Right cardiac atrium (tissue), 5 donors: ENCODE measurements at places on chromosomes 7 and 10. TPM values are rescaled to one million over a fixed set of nuclear protein-coding genes. Genes with fewer than 3 reads are reported as not detected.

The ATOH7 gene
- total RNA-seq: not detected

The ZMIZ1 gene
- 83.1 TPM for total RNA-seq

The LAMB4 gene
- not detected for total RNA-seq

The FEZF1 gene
- total RNA-seq: not detected

The CYP3A7 gene
- total RNA-seq: not detected

The PIK3AP1 gene
- total RNA-seq: 10.5 TPM

The STEAP1 gene
- total RNA-seq: 2.2 TPM

The TUBAL3 gene
- total RNA-seq: 0.66 TPM

The SLC13A1 gene
- not detected for total RNA-seq

The ELMO1 gene
- total RNA-seq: 17.9 TPM

The FUOM gene
- total RNA-seq: 20.2 TPM

The CRHR2 gene
- total RNA-seq: not detected

The ADAM22 gene
- 5.6 TPM for total RNA-seq

The EZH2 gene
- 1.2 TPM for total RNA-seq

The PTPN20 gene
- 23.6 TPM for total RNA-seq

The ARMC3 gene
- not detected for total RNA-seq

The GIMAP6 gene
- 29.1 TPM for total RNA-seq

The EVX1 gene
- total RNA-seq: not detected

The PDLIM1 gene
- total RNA-seq: 166 TPM

The AP5Z1 gene
- 10.5 TPM for total RNA-seq

The CPVL gene
- 14.4 TPM for total RNA-seq

The GOLGA7B gene
- total RNA-seq: 4.1 TPM

The LIPN gene
- not detected for total RNA-seq

DNA sequence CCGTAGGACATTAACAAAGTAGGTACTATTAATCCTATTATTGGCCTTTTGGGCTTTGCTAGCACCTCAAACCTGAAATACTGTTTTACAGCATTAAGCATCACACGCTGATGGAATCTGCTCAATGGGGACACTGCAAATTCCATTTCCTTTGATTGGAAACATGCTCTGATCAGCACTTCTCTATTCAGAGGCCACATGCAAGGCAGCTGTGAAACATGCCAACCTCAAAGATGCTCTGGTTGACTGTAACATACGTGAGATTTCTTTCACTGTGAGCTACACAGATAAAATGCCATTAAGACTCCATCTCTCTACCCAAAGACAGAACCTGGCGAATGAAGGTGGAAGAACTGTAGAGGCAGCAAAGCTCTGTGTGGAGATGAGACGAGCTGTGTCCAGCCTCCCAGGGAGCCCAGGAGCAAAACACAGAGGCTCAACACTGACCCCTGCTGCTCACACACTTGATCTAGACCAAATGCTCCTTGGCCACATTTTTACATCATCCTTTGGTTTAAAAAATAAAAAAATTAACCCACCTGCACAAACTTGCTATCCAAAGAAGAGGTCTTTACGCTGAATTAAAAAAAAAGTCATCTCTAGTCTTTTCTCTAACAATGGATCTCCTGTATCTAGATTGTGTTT is 8.0 kb downstream of the RSU1 start:
- DNase-seq: peak; percentile 76

- DNase-seq: peak; percentile 43
Measured at GRCh38 chr10:129096065-129096984, 370.7 kb upstream of the MGMT start.

- peak; percentile 72 for DNase-seq
Measured at GRCh38 chr7:132145466-132145865, 430.8 kb downstream of the PLXNA4 start.

GRCh38 chr10:76784076-76784475 is 853.5 kb downstream of the KCNMA1 start:
- no peak for DNase-seq

- DNase-seq: no peak
Measured at GRCh38 chr10:110160522-110160921, 46.9 kb upstream of the MXI1 start.

- DNase-seq: peak; percentile 54
Measured at GRCh38 chr7:149719050-149719899, 54.1 kb downstream of the ZNF467 start.

GRCh38 chr7:127035203-127035849 is 217.4 kb downstream of the GRM8 start:
- no peak for DNase-seq

- DNase-seq: no peak
Measured at GRCh38 chr7:144826208-144826607, 9.6 kb downstream of the TPK1 start.

- no peak for DNase-seq
Measured at GRCh38 chr7:46385662-46386309, 464.7 kb upstream of the IGFBP3 start.

DNA sequence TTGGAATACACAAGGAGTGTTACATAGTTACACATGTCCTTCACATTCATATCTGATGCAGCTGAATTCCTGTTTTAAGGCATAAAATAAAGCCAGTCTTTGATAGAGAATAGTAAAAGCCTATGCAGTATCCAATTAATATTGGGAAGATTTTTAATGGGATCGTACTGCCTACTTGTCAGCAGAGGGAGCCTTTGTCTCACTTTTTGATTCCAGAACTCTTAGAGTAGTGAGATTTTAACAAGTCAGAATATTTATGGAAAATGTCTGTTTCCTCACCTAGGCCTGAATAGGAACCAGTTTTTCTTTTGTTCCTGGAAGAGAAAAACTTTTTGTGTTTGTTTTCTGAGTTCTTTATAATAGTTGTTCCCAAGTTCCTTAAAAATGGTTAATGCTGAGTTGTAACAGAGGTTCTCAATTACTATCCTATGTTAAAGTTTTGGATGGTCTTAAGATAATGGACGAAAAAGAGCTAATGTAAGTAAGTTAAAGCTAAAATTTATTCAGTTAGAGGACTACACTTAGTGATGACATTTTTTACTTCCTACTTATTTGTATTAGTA is 114.0 kb downstream of the BBS9 start:
- DNase-seq: no peak

DNA sequence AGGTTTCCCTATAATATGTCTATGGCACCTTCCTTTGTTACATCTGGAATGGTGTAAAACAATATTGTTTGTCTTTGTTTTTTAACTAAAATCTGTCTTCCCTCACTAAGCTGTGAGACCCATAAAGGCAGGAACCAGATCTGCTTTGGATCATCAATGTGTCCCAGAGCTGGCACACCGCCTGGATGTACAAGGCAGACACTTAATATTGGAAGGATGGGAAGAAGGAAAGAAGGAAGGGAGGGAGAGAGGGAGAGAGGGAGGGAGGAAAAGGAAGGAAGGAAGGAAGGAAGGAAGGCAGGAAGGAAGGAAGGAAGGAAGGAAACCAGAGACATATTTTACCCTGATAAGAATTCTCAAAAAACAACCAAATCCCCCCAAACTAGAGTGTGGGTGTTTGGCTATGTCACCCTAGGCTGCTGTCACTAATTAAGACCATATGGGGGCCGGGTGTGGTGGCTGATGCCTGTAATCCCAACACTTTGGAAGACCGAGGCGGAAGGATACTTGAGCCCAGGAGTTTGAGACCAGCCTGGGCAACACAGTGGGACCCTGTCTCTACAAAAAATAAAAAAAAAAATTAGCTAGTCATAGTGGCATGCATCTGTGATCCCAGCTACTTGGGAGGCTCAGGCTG is 59.6 kb downstream of the SH3PXD2A start:
- no peak for DNase-seq

- no peak for DNase-seq
Measured at GRCh38 chr10:103947799-103948516, 19.0 kb upstream of the SLK start.

- peak; percentile 73 for DNase-seq
Measured at GRCh38 chr10:21526860-21527597, 1.5 kb upstream of the SKIDA1 start.

- no peak for DNase-seq
Measured at GRCh38 chr10:3054851-3055199, 12.5 kb upstream of the PFKP start.

DNA sequence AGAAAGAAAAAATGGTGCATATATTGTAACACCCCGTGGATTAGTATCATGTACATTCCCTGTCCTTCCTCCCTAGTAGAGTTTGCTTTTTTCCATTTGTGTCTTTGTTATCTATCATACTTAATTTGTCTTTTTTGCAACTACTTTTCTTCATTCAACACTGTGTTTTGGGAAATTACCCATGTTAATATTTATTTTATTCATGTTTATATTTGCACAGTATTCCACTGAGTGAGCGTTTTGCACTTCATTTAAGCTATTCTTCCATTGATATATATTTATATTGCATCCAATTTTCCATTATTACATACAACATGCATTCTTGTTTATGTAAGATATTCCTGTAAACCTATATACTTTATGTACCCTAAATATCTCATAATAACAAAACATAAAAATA is 57.6 kb upstream of the FAM171A1 start:
- no peak for DNase-seq

GRCh38 chr7:50620433-50620832 is 55.2 kb upstream of the DDC start:
- DNase-seq: peak; percentile 49

GRCh38 chr7:115734641-115735040 is 295.9 kb downstream of the TFEC start:
- no peak for DNase-seq

DNA sequence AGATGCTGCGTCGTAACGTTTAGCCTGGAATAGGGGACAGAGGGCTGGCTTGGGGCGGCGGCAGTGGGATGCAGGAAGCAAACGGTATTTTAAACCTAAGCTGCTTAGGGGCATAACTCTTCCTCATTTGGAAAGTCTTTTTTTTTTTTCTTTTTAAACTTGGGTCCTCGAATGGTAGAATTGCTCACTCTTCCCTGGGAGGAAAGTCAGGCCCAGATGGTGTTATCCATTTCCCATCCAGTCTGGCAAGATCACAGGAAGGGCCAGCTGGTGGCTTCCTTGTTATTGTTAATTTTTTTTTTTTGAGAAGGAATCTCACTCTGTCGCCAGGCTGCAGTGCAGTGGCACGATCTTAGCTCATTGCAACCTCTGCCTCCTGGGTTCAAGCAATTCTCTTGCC is 56.6 kb downstream of the TMEM209 start:
- no peak for DNase-seq

GRCh38 chr7:45569290-45569685 is 4.9 kb upstream of the ADCY1 start:
- no peak for DNase-seq

- DNase-seq: no peak
Measured at GRCh38 chr7:139246905-139247304, 15.9 kb downstream of the UBN2 start.

- no peak for DNase-seq
Measured at GRCh38 chr10:118827053-118827452, 72.3 kb upstream of the CACUL1 start.

DNA sequence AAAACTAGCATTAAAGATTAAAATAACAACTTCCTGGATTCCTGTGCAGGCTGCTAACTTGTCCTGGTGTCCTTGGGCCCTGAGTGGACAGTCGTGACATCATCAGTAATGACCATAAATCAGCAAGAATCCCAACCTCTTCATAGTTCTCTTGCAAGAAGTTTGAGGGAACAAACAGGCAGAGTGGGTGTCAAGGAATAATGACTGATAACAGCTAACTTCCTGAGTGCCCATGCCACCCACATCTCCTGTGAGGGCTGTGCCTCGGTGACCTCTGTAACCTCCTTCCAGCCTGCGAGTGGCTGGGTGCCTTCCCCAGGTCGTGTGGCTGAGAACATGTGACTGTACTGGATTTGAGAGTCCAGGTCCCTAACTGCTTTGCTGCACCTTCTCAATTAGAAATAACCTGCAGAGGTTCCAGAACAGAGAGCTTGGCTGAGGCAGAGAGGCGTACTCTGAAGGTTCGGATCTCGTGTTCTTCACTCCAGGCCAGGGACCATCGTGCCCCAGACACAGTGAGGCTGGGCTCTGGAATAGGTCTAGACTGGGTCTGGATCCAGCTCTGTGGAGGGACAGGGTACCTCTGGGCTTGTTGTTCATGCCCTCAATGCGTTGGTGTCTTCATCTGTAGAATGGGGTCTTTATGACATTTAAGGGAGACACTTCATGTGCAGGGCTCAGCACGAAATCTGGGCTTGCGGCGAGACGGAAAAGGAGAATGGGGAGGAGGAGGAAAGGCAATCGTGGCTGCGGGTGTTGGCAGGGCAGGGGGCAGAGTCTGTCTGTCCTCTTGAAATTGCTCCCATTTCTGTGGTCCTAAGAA is 313.1 kb upstream of the ZNF32 start:
- no peak for DNase-seq

GRCh38 chr10:124599588-124600050 is 138.0 kb downstream of the LHPP start:
- DNase-seq: peak; percentile 6

GRCh38 chr7:5431560-5432015 is 8.0 kb upstream of the TNRC18 start:
- DNase-seq: no peak

GRCh38 chr10:128068398-128069285 is 57.6 kb downstream of the MKI67 start:
- no peak for DNase-seq

GRCh38 chr7:2517678-2518507 is 1.7 kb upstream of the LFNG start:
- no peak for DNase-seq

GRCh38 chr10:7756360-7756992 is 31.3 kb downstream of the KIN start:
- DNase-seq: no peak

GRCh38 chr10:60413306-60414012 is 23.8 kb upstream of the ANK3 start:
- DNase-seq: no peak

- peak; percentile 55 for DNase-seq
Measured at GRCh38 chr7:111045449-111045848, 45.5 kb upstream of the LRRN3 start.

DNA sequence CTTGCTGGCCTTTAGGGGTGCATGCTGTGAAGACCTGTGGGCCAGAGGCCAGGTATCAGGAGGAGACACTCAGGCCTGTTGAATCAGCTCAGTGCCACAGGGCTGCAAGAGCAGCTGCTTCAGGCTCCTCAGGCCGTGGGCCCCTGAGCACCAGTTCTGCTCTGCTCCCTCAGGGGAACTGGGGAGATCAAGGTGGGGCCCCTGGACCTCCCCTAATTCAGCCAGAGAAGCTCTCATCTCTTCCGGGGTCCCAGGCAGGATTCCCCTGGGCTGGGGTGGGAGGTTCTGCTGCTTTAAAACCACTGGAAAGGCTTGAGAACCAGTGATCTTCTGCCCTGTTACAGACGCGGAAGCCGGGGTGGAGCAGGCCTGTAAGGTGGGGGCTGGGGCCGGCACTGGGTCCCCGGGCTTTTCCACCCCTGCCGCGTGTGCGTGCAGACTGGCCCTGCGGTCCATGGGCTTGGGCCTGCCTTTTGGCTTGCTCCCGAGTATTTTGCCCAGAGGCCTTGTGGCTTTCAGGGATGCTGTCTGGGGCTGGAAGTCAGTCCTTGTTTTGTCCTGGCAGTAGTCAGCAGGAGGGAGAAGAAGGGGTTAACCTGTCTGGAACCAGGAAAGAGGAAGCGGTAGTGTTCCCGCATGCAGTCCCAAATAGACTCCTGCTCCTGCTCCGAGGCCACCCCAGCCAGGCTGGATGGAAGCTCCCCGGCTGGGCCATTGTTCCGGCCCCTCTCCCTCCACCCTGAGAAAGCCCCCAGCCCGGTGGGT is 74.3 kb downstream of the LHPP start:
- no peak for DNase-seq
